Activated CD4-positive, alpha-beta T cell treated with anti-CD3 and anti-CD28 coated beads for 36 hours (primary cell): ENCODE measurements at places on chromosomes 5 and 9.

- DNase-seq = no peak
Measured at GRCh38 chr9:132753593-132753880, 83.3 kb downstream of the GTF3C4 start.

GRCh38 chr9:120625222-120625621 lies 45.3 kb upstream of the CDK5RAP2 start:
- DNase-seq = no peak

GRCh38 chr9:95044731-95045508 lies 272.6 kb downstream of the FANCC start:
- no peak for DNase-seq

GRCh38 chr9:37295796-37296195 lies 126.7 kb upstream of the GRHPR start:
- DNase-seq = no peak

- DNase-seq = no peak
Measured at GRCh38 chr5:111505096-111505495, 7.2 kb downstream of the STARD4 start.

DNA sequence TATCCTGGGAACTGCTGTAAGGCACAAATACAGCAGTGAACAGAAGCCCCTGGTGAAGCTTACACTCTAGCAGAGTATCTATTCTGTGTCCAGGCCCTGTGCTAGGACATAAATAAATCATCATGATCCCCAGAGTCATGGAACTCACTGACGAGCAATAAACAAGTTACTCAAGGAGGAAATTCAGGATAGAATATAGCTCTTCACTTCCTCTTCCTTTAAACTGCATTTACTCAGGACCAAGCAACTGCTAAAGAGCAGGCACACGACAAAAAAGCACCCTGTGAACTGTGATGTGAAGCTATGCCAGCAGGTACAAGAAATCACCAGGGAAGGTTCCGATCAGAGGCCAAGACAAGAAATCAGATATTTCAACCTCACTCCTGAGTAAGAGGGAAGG lies 47.8 kb upstream of the NR5A1 start:
- DNase-seq = no peak

DNA sequence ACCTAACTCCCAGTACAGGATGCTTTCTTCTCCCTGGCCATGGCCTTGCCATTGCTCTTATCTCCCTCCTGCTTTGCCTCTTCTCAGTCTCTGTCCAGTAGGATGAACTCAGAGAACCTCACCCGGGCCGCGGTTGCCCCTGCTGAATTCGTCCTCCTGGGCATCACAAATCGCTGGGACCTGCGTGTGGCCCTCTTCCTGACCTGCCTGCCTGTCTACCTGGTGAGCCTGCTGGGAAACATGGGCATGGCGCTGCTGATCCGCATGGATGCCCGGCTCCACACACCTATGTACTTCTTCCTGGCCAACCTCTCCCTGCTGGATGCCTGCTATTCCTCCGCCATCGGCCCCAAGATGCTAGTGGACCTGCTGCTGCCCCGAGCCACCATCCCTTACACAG lies at the start of gene OR5C1:
Gene OR5C1, plus strand, starts transcription at position 103 of the 400 bp plus-strand sequence. Its CDS starts 0 bp downstream, at position 103.
- DNase-seq = no peak

- DNase-seq = no peak
Measured at GRCh38 chr5:67193439-67193807, 3.2 kb downstream of the CD180 start.
